GM03348 (cell line): ENCODE measurements at places on chromosomes 5 and 9.

DNA sequence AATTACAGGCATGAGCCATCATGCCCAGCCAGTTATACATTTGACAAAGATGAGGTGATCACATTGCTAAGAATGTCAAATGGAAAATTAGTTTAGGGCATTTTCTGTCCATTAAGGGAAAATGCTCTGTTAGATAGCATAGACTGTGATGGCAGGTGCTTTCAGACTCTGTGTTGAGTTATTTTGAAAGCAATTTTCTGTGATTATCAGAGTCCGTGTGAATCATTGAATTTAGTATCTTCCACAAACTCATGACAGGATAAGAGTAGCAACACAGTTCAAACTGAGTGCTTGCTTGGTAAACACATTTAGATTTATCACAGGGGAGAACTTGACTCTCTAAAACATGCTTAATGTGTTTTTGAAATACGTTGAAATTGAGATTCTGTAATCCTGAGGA is 69.0 kb downstream of the GAPVD1 start:
- DNase-seq, result no peak

DNA sequence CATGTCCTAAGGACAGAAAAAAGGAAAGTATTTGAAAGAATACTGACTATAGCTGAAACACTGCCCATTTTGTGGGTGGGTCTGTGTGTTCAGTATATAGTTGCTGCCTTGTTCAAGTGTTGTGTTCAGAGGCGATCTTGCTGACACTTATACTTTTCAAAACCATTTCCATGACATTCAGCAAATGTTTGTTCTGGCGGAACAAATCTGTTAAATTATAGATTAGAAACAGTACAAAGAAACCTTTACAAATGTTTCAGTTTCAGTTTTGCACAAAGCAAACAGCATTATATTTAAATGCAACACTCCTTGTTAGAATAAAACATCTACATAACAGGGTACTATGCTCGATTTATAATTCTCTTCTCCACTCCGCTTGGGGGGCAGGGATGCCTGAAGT is 2276.3 kb downstream of the MAT2B start:
- no peak for DNase-seq

GRCh38 chr5:172063463-172064235 is 57.2 kb upstream of the FBXW11 start:
- DNase-seq, result no peak

GRCh38 chr5:74052441-74053221 is 426.6 kb downstream of the ARHGEF28 start:
- no peak for DNase-seq

- DNase-seq, result no peak
Observed at GRCh38 chr9:120851449-120851848, 8.7 kb upstream of the PSMD5 start.

DNA sequence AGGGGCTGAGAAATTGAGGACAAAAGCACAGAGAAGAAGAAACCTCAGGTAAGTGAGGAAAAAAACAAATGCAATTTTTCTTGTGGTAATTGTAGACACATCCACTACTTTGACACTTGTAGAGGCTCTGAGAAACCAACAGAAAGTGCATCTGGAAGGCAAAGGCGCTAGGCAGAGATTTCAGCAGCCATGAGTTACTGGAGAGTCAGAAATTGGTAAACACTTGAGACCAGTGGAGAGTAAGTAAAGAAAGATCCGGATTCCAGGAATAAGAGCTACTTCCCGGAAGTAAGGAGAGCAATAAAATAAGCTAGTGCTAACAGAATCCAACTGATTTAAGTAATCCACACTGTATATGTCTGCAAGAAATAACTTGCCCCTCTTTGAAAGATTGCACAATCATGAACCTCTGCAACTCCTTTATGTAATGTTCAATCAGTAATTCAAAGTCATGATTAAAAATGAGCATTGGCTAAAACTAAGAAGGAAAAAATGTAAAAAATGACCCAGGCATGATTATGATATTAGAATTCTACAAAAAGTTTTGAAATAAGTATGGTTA is 382.1 kb downstream of the CDH18 start:
- DNase-seq, result no peak

DNA sequence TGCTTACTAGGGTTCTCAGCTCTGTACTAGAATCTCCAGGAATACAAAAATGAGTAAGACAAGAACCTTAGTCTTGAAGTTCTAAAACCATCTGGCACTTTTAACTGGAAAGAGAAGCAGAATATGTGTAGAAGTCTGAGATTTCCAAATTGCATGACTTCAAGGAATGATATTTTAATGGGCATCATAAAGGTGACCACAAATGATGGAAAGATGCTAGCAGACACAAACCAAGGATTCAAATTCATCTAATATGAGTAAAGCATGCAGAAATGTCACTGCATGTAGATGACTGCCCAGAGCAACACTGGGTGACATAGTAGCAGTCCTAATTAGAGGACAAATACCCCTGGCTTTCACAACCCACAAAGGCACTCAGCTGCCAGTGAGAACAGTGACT is 117.2 kb downstream of the RPS23 start:
- no peak for DNase-seq

DNA sequence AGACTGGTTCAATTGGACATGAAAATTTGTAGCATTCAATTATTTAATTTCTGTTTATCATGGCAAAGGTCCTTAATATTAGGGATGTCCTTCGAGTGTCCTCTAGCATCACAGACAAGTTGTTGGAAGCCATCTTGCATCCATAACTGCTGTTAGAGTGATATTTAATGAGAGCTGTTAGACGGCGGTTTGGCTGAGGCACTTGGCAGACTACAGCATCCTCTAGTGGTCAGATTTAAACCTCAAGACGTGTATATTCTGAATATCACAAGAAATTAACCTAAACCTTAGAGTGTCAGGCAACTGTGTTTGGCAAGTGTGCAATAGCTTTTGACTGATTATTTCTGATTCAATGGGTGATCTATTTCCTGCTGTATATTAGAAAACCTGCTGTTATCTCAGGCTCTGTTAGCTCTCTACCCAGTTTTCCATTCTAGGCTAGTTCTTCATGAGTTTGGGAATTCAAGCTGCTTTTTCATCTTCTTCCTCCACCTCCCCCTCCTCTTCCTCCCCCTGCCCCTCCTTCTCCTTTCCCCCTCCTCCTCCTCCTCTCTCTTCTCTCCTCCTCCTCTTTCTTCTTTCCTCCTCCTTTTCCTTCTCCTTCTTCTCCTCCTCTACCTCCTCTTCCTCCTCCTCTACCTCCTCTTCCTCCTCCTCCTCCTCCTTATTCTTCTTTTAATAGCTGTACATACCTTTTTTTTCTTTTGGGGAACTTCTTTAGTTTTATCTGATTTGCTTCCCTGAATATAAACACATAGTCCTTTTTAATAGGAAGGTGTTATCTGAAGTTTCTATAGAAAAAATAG is 8.6 kb downstream of the SPINK1 start:
- peak; percentile 56 for DNase-seq

DNA sequence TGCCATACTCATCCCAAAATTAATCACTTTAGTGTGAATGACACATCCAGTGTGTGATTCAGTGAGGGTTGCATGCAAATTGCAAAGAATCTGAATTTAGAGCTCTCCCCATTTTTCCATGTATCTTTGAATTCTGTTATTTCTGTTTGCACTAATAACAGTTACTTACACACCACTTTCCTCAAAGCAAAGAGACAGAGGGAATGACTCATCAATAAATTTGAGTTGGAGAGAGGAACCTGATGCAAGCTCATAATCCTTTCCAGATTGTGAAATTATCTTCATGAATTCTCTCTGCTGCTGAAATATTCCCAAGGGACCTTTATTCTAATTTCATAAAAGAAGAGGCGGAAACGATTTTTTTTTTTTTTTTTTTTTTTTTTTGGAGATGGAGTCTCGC is 204.8 kb downstream of the CDH9 start:
- no peak for DNase-seq

GRCh38 chr5:159106193-159106568 is 6.5 kb upstream of the EBF1 start:
- no peak for DNase-seq

GRCh38 chr5:12315461-12315860 is 411.2 kb upstream of the CTNND2 start:
- no peak for DNase-seq

GRCh38 chr5:55888205-55888604 is 37.0 kb downstream of the IL31RA start:
- DNase-seq, result no peak

DNA sequence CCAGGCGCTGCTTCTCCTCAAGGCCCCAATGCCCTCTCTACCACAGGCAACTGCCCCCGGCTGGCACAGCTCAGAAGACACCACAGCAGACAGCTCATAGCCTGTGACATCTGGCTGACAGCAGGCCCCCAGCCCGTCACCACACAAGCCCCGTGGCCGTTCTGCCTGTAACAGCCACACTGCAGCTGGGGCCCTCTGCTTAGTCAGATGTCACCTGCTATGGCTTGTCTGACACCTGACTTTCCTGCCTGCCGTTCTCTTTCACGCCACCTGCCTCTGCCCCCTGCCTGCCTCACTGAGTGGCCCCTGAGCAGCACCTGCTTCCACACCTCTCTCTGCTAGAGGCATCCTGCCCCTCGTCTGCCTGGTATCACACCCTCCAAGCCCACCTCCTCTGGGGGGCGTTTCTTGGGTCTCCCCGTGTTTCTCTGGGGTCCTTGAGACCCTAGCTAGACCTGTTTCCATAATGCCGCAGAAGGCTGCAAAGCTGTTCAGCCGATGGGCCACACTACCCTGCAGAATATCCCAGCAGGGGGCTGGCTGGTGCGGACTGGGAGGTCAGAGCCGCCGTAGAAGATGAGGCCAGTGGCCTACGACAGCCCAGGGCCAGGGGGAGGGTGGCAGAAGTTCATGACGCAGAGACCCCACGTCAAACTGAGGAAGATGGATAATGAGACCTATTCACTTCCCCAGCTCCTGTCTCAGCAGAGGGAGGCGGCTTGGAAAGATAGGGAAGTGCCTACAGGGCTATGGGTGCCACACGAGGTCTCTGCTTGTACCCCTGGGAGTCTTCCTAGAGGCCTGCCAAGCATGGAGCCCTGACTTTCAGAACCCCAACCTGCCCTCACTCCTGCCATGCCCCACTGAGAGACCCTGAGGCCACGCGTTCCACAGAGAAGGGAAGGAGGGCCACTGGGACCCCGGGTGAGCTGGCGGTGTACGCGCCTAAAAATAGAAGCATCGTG is 95.1 kb downstream of the ZNF354C start:
- no peak for DNase-seq

GRCh38 chr5:51386916-51387883 is 4.0 kb downstream of the ISL1 start:
- no peak for DNase-seq

- peak; percentile 47 for DNase-seq
Observed at GRCh38 chr5:15502208-15502607, 2.2 kb downstream of the FBXL7 start.

DNA sequence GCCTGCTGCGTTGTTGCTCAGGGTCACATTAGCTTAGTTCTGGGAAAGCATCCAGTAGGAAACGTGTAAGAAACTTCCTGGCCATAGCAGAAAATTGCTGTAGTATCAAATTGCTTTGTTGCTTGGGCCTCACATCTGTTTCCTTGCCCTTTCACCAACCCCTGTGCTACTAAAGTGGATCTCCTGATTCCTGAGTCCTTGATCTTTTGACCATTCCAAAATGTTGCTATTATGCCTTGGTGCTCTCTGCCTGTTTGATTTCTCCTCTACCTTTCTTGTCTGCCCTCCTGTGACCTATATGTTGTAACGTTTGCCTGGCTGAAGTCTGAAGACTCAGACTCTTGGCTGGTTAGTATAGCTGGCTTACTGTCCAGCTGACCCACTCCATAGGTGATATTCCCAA is 350.5 kb downstream of the ADGRV1 start:
- DNase-seq, result no peak

GRCh38 chr9:9718691-9719090 is 894.1 kb downstream of the PTPRD start:
- no peak for DNase-seq

DNA sequence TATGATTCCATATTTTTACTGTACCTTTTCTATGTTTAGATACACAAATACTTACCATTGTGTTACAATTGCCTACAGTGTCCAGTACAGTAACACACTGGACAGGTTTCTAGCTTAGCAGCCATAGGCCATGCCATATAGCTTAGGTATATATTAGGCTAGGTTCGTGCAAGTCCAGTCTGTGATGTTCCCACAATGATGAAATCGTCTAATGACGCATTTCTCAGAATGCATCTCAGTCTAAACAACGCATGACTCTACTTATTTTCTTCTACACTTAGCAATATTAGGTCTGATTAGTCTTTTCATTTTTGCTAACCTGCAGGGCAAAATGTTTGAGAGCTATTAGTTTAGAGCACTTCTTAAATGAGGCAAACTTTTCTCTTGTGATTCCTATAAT is 22.7 kb downstream of the OR2S2 start:
- no peak for DNase-seq

DNA sequence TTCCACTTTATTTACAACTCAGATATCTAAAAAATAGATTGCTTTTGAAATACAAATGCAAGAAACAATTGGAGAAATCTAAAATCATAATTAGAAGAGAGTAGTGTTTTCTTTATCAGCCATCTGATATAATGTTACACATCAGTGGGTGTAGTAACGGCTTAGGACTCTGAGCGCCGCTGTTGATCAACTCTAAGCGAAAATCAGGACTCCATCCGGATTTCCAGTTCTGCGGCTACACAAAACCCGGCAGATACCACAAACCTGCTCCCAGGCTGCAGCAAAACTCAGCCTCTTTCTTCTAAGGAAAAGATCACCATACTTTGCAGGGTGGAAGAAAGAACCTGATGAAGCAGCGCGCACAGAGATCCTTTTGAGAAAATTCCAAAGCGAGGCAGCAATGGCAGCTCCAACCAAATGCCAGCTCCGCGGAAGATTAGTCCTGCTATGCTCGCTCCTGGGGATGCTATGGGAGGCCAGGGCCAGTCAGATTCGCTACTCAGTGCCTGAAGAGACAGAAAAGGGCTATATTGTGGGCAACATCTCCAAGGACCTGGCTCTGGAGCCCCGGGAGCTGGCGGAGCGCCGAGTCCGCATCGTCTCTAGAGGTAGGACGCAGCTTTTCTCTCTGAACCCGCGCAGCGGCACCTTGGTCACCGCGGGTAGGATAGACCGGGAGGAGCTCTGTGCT is at the start of gene PCDHGA9:
Gene PCDHGA9 (plus strand): TSS at position 226 of the 691 bp plus-strand sequence. CDS start 175 bp downstream, at position 401.
- peak; percentile 51 for DNase-seq

- peak; percentile 75 for DNase-seq
Observed at GRCh38 chr5:102865510-102866236, 110.6 kb downstream of the PAM start.

DNA sequence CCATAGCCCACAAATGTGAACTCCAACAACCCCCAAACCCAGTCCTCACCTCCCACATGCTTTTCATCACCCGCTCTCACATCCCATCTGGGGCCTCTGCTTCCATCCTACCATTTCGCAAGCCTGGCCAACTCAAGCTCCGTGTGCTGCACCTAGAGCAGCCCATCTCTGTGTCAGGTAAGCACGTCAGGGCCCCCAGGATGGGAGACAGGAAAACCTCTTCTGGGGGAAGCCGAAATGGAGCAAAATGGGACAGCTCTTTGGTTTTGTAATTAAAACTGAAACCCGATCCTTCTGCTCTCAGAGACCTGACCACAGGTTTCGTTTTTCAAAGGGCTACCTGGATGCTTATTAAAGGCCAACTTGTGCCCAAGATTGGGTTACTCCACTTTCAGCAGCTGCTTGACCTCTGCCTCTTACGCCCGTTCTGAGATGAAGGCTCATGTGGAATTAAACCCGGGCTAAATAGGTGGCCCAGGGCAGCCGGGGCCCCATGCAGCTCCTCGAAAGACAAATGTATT is 287.7 kb downstream of the SLIT3 start:
- DNase-seq, result no peak

GRCh38 chr5:87120518-87121303 is 147.0 kb upstream of the RASA1 start:
- DNase-seq, result peak; percentile 74

- no peak for DNase-seq
Observed at GRCh38 chr5:140946578-140946977, 19.7 kb upstream of the PCDHAC2 start.
